ENCODE measurements at places on chromosomes 7 and 10. TPM values are rescaled to one million over a fixed set of nuclear protein-coding genes. Genes with fewer than 3 reads are reported as not detected.

The ARPC1A gene
- 113 TPM for polyA plus RNA-seq

- no peak for DNase-seq
Measured at GRCh38 chr7:130149281-130150139, 55.7 kb downstream of the TMEM209 start.

The SCART1 gene
- polyA plus RNA-seq, result 1.2 TPM

GRCh38 chr10:33982995-33983394 is 648.5 kb upstream of the NRP1 start:
- DNase-seq, result no peak

The SEMA4G gene
- 43.6 TPM for polyA plus RNA-seq

DNA sequence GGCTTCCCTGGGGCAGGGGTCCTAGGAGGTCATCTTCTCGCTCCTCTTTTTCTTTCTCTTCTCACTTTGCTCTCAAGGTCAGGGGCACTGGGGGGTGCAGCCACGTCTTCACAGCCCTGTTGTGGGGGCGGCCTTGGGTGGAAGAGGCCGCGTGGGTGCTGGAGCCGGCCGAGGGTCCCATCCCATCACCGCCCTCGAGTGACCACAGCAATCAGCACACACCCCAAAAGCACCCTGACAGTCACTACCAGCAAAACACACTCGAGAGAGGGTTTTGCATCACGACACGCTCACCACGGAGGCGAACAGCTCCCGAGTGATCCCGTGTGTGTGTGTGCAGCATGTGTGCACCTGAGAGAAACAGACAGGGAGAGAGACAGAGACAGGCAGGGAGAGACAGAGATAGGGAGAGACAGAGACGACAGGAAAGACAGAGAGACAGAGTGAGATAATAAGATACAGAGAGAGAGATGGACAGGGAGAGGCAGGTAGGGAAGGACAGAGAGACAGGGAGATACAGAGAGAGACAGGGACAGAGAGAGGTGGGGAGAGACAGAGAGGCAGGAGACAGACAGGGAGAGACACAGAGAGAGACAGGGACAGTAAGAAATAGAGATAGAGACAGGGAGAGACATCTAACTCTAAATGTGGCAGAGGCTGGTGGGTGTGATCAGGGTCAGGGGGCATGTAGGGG is 100.9 kb downstream of the WDR37 start:
- no peak for DNase-seq

The PDZD7 gene
- polyA plus RNA-seq, result 1.9 TPM

GRCh38 chr10:77639756-77640155 is 2.1 kb upstream of the KCNMA1 start:
- no peak for DNase-seq

The TRIM74 gene
- polyA plus RNA-seq, result 0.78 TPM

The HHEX gene
- polyA plus RNA-seq, result 9.4 TPM

DNA sequence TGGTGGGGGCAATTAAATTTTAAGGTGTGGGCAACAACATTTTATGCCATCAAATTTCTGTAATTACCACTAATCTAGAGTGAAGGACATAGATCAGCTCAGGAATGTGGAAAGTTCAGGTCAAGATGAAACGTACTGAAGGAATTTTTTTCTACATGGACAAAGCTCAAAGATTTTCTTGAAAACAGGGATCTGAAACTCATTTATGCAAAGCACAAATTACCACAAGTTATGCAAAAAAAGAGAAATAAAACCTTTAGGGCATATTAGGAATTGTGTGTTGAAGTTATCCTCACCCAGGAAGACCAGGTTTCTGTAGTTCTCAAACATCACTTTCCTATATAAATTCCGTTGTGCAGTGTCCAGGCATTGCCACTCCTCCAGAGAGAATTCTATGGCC is 18.9 kb downstream of the ZNF680 start:
- DNase-seq, result no peak

- DNase-seq, result no peak
Measured at GRCh38 chr10:91054325-91054724, 133.4 kb upstream of the ANKRD1 start.

DNA sequence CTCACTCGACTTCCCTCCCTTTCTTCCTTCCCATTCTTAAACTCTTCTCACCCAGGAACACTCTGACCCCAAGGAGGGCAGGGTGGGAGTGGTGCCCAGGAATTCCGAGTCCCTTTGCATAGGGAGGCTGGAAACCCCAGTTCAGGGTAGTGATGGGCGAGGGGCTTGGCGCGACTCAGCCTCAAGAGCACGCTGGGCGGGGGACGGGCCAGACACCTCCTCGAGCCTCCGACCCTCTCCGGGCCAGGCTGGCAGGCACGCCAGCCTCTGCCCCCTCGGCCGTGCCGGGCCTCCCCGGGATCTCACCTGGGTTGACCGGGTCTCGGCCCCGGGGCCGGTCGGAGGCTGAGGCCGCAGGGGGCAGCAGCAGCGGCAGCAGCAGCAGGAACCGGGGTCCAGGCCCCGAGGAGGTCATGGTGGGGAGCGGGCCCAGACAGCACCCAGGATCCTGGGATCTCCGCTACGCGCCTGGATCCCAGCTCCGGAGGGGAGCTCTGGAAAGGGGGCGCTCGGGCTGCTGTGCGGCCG is 457 bp downstream of the PLOD3 start:
- DNase-seq, result no peak

GRCh38 chr10:15843695-15844094 is 16.6 kb downstream of the MINDY3 start:
- no peak for DNase-seq

DNA sequence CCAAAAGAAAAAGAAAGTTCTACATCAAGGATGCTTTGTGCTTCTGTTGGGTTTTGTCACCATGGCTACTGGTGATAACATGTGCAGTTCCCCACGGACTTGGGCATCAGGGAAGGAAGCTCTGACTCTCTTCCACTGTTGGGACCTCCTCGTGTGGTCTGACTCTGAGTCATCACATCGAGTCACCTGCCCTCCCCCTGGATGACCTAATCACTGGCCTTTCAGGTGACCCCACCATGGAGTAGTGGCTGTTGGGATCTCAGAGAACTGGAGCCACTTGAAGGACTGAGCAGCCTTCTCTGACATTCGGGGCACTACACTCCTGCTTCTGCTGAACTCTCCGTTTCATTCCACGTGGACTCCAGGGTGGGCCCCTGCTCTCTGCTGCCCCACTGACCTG is 60.8 kb upstream of the DOCK1 start:
- DNase-seq, result no peak

DNA sequence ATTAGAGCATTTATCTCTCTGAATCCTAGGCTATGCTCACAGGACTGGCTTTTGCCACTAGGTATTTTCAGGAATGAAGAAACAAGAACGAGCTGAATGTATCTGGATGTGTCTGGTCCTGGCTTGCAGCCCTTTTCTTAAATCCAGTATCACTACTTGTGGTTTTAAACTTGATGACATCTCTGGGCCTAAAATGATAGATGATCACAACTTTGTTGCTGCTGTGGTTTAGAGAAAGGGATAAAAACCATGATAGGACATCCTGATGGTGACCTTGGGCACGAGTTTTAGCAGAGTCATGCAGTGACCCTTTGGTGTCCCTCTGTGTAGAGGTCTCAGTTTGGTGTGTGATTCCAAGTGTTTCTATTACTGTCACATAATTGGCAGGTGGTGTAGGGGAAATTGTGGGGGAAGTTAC is 31.7 kb upstream of the SEMA3C start:
- no peak for DNase-seq
